ENCODE measurements at places on chromosomes 1 and 21. TPM values are rescaled to one million over a fixed set of nuclear protein-coding genes. Genes with fewer than 3 reads are reported as not detected.

DNA sequence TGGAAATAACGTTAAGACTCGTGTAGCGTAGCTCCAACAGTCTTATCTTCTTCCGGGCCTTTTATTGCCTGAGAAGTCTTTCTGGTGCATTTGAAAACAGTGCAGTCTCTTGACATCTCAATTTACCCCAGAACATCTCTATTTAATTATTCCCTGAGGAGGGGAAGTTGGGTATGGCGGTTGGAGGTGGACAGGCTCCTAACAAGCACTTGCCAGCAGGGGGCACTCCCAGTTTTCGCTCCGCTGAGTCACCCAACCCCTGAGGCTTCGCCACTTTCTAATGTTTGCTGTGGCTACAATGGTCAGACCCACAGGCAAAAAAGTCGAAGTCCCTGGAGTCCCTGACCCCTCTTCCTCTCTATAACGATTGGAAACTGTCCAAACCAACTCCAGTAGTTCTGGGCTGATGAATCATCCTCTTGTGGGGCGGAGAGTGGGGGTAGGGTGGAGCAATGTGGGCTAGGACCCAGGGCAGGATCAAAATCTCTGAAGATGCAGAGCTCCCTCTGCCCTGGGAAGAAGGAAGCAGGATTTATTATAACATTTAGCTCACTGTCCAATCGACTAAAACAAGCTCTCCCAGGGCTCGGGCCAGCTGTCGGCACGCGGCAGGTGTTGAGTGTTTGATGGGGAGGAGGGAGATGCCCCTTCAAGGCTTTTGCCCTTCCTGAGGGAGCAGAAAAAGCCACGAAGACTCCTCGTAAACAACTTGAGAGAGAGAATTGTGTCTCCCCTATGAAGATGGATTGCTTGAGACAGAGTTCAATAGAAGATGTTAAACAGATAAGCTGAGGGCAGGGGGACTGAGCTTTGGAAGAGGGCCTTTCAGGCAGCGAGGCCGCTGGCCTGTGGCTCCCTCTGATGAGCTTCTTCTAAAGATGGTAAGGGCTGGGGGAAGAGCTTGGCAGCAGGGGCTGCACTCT lies 85.7 kb downstream of the BRINP2 start:
- H3K4me1 ChIP-seq: no peaks in the 10 kb centered on the region
- no peaks in the 10 kb centered on the region for H3K27me3 ChIP-seq
- no peak overlapping the region for H3K4me3 ChIP-seq
- no peak overlapping the region for H3K27ac ChIP-seq
- DNase-seq: no peak

S100A1 gene
- total RNA-seq: not detected

MYBPH gene
- not detected for total RNA-seq

- peak; percentile 19 for DNase-seq
- no peaks in the 10 kb centered on the region for H3K4me1 ChIP-seq
- no peaks in the 10 kb centered on the region for H3K36me3 ChIP-seq
- peaks cover 12% of the 10 kb centered on the region for H3K27me3 ChIP-seq
Measured at GRCh38 chr1:230632273-230632873, 9.9 kb upstream of the COG2 start.

- no peaks in the 10 kb centered on the region for H3K4me1 ChIP-seq
- H3K27ac ChIP-seq: no peak overlapping the region
- no peak overlapping the region for H3K4me3 ChIP-seq
- DNase-seq: no peak
- H3K36me3 ChIP-seq: no peaks in the 10 kb centered on the region
Measured at GRCh38 chr1:36536727-36537126, 54.0 kb upstream of the CSF3R start.

GRCh38 chr1:24932284-24932683 lies 2.2 kb upstream of the RUNX3 start:
- H3K4me1 ChIP-seq: peaks cover 46% of the 10 kb centered on the region
- no peaks in the 10 kb centered on the region for H3K27me3 ChIP-seq
- peak overlapping the region; percentile 13 for H3K4me3 ChIP-seq
- H3K36me3 ChIP-seq: no peaks in the 10 kb centered on the region
- DNase-seq: peak; percentile 56
- H3K27ac ChIP-seq: no peak overlapping the region

DNA sequence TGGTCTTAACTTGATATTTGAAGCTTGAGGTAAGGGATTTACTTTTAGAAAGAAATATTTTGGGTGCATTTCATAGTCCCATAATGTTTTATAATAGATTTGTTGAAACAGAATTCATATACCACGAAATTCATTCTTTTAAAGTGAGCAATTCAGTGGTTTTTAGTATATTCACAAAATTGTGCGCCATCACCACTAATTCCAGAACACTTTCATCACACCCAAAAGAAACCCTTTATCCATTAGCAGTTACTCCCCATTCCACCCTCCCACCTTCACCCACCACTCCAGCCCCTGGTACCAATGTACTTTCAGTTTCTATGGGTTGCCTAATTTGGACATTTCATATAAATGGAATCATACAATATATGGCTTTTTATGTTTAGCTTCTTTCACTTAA lies 38.9 kb upstream of the DMRTB1 start:
- H3K36me3 ChIP-seq: no peaks in the 10 kb centered on the region
- no peak for DNase-seq
- peaks cover 5% of the 10 kb centered on the region for H3K27me3 ChIP-seq
- H3K4me3 ChIP-seq: no peak overlapping the region

PLPP3 gene
- total RNA-seq: not detected

GSTM5 gene
- not detected for total RNA-seq

- no peaks in the 10 kb centered on the region for H3K36me3 ChIP-seq
- H3K4me3 ChIP-seq: no peak overlapping the region
- no peak for DNase-seq
- H3K27me3 ChIP-seq: no peaks in the 10 kb centered on the region
- no peak overlapping the region for H3K27ac ChIP-seq
Measured at GRCh38 chr1:115712911-115713609, 55.5 kb downstream of the CASQ2 start.

- H3K4me1 ChIP-seq: peaks cover 89% of the 10 kb centered on the region
- H3K4me3 ChIP-seq: peak overlapping the region; percentile 27
- peaks cover 10% of the 10 kb centered on the region for H3K36me3 ChIP-seq
- no peak for DNase-seq
- no peaks in the 10 kb centered on the region for H3K27me3 ChIP-seq
Measured at GRCh38 chr1:167450843-167451242, 67.5 kb downstream of the CD247 start.

GRCh38 chr1:188249811-188250210 lies 1421.1 kb downstream of the PLA2G4A start:
- DNase-seq: no peak
- H3K27ac ChIP-seq: no peak overlapping the region
- no peaks in the 10 kb centered on the region for H3K4me1 ChIP-seq
- no peak overlapping the region for H3K4me3 ChIP-seq
- H3K36me3 ChIP-seq: no peaks in the 10 kb centered on the region

AMPD1 gene
- 0.69 TPM for total RNA-seq
